ENCODE measurements at places on chromosomes 16 and 17.

DNA sequence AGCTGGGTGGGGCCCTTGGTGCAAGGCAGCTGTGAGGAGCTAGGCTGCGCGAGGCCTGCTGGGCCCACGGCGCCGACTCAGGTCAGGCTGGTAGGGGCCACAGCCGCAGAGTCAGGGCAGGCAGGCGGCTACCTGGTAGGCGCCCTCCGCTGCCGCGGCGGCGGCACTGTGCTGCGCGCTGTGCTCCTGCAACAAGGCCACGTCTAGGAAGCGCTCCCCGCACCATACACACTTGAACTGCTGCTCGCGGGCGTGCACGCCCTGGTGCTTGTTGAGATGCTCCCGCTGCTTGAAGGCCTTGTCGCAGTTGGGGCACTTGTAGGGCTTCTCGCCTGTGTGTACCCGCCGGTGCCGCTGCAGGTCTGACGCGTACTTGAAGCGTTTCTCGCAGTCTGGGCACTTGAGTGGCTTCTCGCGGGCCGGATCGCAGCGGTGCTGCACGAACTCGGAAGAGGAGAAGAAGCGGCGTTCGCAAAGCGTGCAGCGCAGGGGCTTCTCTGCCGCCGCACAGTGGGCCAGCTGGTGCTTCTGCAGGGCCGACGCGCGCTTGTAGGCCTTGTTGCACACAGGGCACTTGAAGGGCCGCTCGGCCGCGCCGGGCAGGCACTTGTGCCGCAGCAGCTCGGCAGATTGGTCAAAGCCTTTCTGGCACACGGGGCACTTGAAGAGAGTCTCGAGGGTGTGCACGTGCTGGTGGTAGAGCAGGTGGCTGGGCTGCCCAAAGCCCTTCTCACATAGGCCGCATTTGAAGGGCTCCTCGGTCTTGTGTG is 3.9 kb downstream of the ZNF319 start:
- no peak for DNase-seq

- no peak for DNase-seq
Observed at GRCh38 chr16:58753711-58754134, 19.6 kb upstream of the GOT2 start.

DNA sequence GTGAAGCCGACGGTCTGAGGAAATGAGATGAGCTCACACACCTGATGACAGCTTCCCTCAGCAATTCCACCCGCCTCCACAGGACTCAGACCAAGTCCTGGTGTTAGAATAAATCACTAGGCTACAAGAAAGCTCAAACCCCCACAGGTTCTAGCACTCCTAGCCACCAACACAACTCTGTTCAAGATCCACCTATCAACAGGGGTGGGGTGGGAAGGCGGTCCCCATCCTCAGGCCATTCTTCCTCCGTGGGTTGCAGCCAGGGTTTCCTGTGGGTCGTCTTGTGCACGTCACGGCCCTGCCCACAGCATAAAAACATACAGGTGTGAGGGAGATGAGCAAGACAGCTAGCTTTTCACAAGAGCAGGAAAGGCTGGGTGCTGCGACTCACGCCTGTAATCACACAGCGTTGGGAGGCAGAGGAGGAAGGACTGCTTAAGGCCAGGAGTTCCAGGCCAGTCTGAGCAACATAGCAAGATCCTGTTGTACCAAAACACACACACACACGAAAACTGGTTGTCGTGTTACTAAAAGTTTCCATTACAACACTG is 81.1 kb downstream of the ANKRD11 start:
- peak; percentile 80 for DNase-seq

GRCh38 chr16:87669672-87670071 is 67.4 kb downstream of the JPH3 start:
- DNase-seq = no peak

DNA sequence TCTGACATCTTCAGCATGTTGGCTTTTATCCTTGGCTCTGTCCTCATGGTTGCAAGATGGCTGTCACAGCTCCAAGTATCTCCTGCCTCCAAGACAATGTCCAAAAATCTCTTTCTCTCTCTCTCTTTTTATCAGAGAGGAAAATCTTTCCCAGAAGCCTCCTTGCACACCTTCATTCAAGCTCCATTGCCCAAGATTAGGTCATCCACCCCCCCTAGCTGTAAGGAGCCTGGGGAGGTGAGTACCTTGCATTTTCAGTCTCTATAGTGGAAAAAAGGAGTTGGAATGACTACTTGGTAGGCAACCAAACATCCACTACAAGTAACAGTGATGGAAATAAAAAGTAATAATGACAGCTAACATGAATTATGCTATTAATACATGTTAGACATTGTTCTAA is 22.0 kb upstream of the NSMCE1 start:
- DNase-seq = no peak

GRCh38 chr16:13231365-13231764 is 330.0 kb downstream of the SHISA9 start:
- no peak for DNase-seq

DNA sequence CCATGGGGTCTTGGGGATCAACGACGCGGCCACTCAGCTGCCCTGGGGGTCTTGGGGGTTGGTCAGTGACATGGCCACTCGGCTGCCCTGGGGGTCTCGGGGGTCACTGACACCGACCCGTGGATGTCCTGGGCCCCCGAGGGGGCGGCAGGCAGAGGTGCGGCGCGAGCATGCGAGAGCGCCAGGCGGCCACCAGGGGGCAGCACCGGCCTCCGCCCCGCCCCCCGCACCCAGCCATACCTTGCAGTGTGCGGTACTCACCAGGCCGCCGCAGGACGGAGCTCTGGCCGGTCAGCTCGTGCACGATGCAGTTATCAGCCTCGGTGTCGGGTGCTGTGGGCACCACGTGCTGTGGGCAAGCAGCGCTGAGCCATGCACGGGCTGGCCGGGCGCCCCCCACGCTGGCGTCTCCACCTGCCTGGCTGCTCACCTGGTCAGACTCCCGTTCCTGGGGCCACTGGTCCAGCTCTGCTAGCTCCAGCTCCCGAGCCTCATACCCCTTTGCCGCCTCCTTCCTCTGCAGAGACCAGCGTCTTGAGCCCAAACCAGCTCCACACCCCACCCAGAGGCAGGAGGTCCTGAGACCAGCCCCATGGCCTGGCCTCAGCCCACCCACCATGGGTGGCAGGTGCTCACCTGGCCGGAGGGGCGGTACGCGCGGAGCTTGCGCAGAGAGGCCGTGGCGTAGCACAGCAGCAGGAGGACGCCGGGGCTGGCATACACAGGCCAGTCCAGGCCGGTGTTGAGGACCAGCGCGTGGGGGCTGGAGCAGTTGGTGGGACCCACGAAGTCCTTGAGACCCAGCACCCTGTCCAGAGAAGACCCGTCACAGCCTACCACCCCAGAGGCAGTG is 31.2 kb downstream of the CTU2 start:
- DNase-seq = peak; percentile 84

DNA sequence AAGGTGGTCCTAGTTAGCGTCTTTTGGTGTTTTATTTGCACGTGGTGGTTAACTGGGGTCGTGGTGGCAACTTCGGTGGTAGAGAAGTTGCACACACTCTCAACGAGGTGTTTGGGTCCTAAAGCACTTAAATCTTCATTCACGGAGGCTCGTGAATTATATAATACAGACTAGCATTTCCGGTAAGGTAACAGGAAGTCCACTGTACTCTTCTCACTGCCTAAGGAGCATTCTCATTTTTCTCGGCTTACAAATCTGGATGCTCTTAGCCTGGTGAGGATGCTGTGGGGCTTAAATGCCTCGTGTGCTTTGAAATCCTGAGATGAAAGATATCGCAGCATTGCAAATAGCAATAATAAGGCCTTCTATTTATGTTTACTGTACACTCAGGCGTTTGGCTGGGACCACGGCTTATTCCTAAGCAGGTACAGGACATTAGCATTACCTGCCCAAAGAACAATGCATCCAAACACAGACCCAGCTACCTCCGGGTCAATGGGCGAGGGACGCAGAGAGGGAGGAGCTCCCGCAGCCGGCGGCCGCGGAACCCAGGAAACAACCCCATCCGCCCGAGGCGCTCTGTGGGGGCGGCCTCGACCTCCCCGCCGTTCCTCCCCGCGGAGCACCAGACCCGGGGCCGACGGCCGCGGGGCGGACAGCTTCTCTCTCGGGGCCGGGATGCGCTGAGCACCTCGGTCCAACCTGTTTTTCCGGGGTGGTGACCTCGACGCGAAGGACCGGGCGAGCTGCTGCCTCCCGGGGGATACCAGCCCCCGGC is 856 bp downstream of the DNAJA2 start:
- peak; percentile 57 for DNase-seq

- no peak for DNase-seq
Observed at GRCh38 chr17:8421571-8421970, 14.1 kb upstream of the NDEL1 start.

DNA sequence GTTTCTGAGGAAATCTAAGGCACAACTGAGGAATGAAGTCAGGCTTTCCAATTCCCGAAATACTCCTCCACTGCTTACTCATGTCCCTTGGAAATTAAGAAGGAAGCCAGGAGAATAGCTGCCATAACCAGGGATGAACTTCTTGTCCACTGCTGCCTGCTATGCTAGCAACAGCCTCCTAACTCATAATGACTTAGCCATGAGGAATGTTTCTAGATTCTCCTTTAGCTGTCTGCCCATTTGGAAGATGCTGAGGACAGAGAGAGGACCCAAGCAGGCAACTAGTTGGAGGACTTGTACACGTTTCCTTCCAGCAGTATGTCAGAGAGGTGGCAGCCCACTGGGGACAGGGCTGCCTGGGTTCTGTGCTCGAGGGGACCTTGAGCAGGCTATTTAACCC is 939 bp upstream of the CCL2 start:
- DNase-seq = no peak

DNA sequence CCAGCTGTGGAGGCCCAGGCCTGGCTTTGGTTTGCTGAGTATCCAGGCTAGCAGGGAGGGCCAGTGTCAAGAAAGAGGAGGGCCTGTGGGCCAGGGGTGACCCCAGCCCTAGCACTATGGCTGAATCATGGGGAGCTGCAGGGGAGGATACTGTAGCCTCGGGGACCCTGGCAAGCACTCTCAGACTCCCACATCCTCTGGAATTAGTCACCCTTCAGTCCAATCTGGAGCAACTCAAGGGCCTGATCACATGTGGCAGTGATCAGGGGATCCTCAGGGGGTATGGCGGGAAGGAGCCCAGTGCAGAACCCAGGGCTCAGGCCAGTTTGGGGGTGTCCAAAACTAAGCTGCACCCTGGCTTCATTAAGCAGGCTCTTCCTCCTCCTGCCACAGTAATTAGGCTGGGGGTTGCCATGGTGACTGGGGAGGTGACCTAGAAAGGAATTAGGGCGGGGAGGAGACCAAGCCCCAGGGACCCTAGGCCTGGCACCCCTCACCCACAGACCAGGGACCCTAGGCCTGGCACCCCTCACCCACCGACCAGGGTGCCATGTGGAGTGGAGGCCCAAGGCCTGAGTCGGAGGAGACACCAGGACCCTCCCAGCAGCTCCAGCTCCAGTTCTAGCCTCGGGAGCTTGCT is 5.8 kb downstream of the NLGN2 start:
- no peak for DNase-seq

- no peak for DNase-seq
Observed at GRCh38 chr16:9077091-9077809, 14.2 kb upstream of the HAPSTR1 start.

- no peak for DNase-seq
Observed at GRCh38 chr16:11980136-11980844, 3.8 kb downstream of the SNX29 start.

DNA sequence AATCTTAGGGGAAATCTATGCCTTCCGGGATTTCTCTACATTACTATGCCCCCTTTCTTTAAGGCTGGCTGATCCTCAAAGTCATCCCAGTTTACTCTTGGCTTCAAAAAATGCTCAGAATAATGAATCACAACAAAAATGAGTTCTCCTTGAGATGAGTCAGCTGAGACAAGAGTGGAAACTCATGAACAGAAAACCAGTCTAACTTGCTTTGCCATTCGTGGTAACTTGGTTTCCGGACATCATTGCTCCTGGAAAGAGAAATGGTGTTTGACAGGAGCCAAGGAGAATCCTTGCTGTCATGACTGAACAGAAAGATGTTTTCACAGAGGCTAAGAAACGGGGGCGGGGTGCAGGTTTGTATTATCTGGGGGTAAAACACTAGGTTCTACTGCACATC is 435.6 kb upstream of the DYNLRB2 start:
- DNase-seq = no peak

GRCh38 chr17:77817953-77818352 is 140.6 kb upstream of the TNRC6C start:
- no peak for DNase-seq

- no peak for DNase-seq
Observed at GRCh38 chr17:43931062-43931571, 11.2 kb downstream of the PPY start.

- no peak for DNase-seq
Observed at GRCh38 chr17:50611634-50612033, 23.0 kb upstream of the ABCC3 start.

GRCh38 chr17:28004344-28004743 is 38.1 kb upstream of the NLK start:
- no peak for DNase-seq
